ENCODE measurements at places on chromosomes 2 and 18. TPM values are rescaled to one million over a fixed set of nuclear protein-coding genes. Genes with fewer than 3 reads are reported as not detected.

DNA sequence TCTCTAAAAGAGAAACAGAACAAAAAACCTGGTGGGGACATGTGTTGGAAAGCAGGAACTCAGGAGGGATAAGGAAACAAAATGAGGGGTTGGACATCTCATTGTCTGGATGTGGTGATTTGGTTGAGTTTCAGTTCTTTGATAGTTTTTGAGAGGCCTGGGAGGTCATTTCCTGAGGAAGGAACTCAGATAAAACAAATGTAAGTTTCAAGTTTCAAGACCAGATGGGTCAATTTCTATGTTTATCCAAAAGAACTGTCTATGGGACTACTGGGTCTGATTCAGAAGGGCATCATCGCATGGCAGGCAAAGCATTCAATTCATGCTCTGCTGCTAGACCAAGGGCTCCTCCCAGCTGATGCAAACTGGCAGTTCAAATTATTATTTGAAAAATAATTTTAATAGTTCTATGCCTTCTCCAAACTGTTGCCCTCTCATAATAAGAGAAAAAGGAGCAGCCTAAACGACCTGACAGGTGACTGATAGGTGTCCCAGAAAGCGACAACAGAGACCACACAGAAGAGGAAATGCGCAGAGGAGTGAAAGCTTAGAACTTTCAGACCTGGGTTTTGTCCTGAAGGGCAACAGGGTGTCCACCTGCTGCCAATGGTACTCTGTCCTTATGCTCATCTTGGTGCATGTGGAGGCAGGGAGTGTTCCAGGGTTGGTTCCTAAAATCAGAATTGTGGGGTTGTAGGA is 39.3 kb upstream of the SH3RF3 start:
- H3K4me3 ChIP-seq = no peak overlapping the region
- H3K27ac ChIP-seq = no peak overlapping the region
- DNase-seq = no peak
- H3K27me3 ChIP-seq = no peaks in the 10 kb centered on the region
- no peaks in the 10 kb centered on the region for H3K36me3 ChIP-seq

The MOB4 gene
- total RNA-seq = 18.9 TPM

- H3K27me3 ChIP-seq = no peaks in the 10 kb centered on the region
- no peak overlapping the region for H3K4me3 ChIP-seq
- peaks cover 12% of the 10 kb centered on the region for H3K4me1 ChIP-seq
- no peaks in the 10 kb centered on the region for H3K36me3 ChIP-seq
- DNase-seq = no peak
- no peak overlapping the region for H3K27ac ChIP-seq
These were observed 67.3 kb upstream of the PPP1CB start for GRCh38 chr2:28684142-28684858.

DNA sequence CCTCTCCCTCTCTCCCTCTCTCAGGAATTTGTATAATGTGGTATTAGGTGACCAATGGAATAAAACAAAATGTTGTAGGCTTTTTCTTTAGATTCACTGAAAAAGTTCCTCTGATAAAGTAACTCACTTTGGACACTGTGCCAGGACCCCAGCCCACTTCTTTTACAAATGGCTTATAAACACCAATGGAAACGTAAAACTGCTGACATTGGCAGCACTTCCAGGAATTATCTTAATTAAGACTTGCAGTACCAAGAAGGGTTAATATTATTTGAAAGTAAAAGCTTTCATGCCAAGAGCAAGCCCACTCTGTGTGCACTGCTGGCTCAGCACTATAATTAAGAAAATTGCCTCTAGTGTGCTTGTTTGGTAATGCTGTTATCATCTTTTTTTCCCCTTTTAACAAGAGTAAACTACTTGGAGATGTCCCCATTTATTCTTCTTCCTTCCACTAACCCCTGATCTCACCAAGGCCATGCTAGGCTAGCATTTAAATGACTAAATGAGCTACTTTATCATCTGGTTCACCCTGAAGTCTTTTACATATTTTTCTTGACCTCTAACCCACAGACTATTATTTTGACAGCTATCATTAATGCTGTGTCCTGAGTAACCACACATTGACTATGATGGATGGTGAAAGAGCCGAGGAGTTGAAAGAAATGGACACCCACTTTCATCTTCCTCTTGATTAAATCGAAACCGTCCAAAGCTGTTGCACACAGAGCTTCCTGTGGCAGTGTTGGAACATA is 232.2 kb upstream of the ETAA1 start:
- peak; percentile 77 for DNase-seq
- no peaks in the 10 kb centered on the region for H3K36me3 ChIP-seq
- no peak overlapping the region for H3K27ac ChIP-seq
- H3K4me1 ChIP-seq = peaks cover 6% of the 10 kb centered on the region

- H3K4me1 ChIP-seq = no peaks in the 10 kb centered on the region
- no peak overlapping the region for H3K4me3 ChIP-seq
- H3K27me3 ChIP-seq = no peaks in the 10 kb centered on the region
- H3K27ac ChIP-seq = no peak overlapping the region
These were observed 109.8 kb downstream of the ESCO1 start for GRCh38 chr18:21490748-21491147.

DNA sequence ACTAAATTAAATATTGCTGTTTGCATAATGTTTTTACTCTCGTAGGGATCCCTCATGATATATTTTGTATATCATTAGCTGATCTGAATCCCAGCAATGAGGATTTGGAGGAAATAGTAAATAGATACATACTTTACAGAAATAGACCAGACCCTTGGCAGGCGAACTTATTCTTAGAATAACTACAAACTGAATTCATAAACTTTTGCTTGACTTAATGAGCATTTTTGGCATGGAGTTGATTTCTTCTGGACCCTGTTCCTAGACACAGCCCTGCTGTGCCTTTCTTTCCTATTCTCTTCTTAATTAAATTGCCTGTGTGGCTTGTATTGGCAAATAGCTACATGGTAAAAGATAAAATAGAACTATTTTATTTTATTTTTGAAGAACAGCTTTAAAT is 145.9 kb downstream of the GREB1L start:
- peak; percentile 91 for DNase-seq
- H3K4me3 ChIP-seq = no peak overlapping the region
- H3K27ac ChIP-seq = no peak overlapping the region

The CXCR4 gene
- total RNA-seq = 123 TPM

DNA sequence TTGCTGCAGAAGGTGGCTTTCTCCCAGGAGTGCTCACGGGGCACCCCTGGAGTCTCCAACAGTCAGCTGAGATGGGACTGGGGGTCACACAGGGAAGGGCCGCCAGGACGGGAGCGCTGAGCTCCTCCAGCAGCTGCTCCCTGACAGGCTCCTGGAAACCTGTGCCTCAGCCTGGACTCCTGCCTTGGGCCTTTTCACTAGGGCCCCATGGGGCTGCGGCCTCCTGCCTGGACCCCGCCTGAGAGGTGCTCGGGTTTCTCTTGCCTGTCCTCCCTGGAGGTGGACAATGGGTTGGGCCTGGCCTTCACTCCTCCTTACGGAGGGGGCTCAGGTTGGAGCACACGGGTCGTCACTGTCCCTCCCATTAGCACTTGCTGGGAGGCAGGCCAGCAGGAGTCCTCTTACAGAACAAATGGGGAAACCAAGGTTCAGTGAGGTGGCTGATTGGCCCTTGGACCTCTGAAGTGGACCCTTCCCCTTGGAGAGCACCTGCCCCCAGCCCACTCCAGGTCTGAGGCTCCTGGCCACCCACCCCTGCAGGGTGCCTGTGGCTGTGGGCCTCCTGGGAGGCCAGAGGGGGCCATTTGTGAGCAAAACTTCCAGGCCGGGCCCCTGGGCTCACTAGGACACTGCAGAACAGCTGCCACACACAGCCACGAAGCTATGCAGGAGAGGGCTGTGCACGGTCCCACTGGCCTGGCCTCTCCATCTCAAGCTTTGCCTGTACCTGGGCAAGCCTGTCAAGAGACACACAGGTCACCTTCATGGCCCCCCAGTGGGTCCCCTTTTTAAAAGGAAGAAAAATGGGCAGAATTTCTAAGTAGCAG is 57.1 kb upstream of the ODC1 start:
- no peaks in the 10 kb centered on the region for H3K27me3 ChIP-seq
- no peaks in the 10 kb centered on the region for H3K36me3 ChIP-seq
- DNase-seq = no peak
- H3K4me3 ChIP-seq = no peak overlapping the region
- no peaks in the 10 kb centered on the region for H3K4me1 ChIP-seq

- no peaks in the 10 kb centered on the region for H3K27me3 ChIP-seq
- H3K27ac ChIP-seq = peak overlapping the region; percentile 96
- peak overlapping the region; percentile 67 for H3K4me3 ChIP-seq
- H3K36me3 ChIP-seq = peaks cover 9% of the 10 kb centered on the region
- peaks cover 16% of the 10 kb centered on the region for H3K4me1 ChIP-seq
These were observed 490 bp downstream of the NDUFS1 start for GRCh38 chr2:206158563-206159345.

DNA sequence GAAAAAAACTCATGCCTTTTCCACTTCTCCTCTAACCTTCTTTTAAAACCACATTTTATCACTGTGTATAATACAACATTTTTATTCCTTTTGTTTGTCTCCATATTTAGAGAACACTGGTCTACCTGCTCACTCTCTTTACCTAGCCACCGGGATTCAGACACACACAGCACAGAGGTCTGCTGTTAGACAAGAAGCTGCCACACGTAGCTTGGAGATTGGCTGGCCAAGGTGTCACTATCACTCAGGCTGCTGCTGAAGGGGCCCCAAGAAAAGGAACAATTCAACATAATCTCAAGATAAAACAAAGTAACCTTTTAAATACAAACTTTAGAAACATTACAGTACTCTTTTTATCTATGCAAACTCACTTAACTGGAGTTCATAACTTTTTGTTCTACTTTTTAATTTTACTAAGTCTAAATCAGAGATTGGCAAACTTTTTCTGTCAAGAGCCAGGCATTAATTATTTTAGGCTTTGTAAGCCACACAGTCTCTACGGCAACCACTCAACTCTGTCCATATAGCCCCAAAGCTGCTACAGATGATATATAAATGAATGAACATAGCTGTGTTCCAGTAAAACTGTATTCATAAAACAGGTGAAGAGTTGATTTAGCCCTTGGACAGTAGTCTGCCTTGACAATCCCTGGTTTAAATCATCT is 25.8 kb downstream of the FEZ2 start:
- no peaks in the 10 kb centered on the region for H3K27me3 ChIP-seq
- H3K36me3 ChIP-seq = peaks cover 6% of the 10 kb centered on the region
- H3K27ac ChIP-seq = no peak overlapping the region
- H3K4me3 ChIP-seq = no peak overlapping the region

The IL36G gene
- not detected for total RNA-seq

GRCh38 chr2:98269274-98269673 is 77.0 kb upstream of the CNGA3 start:
- no peaks in the 10 kb centered on the region for H3K4me1 ChIP-seq
- H3K36me3 ChIP-seq = no peaks in the 10 kb centered on the region
- no peaks in the 10 kb centered on the region for H3K27me3 ChIP-seq
- no peak overlapping the region for H3K4me3 ChIP-seq

The BMP10 gene
- total RNA-seq = 0.31 TPM

GRCh38 chr2:157995117-157995516 is 106.6 kb upstream of the UPP2 start:
- no peaks in the 10 kb centered on the region for H3K27me3 ChIP-seq
- no peak for DNase-seq
- H3K27ac ChIP-seq = no peak overlapping the region
- no peak overlapping the region for H3K4me3 ChIP-seq

DNA sequence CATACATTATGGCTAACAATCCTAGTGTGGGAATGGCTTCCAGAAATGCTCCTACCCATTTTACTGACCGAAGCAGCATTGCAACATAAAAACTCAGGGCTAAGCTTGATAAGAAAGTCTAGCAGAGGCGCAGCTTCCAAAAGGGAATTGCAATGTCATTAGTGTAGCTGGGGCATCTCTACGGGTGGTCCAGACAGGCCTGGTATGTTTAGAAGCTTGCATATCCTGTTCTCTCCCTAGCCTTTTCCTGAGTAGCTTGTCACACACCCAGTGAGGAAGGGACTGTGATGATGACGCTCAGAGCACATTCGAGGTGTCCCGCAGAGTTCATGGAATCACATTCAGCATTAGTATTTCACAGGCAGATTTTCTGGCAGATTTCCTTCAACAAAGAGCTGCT is 38.0 kb upstream of the COL5A2 start:
- DNase-seq = peak; percentile 77
- peaks cover 16% of the 10 kb centered on the region for H3K4me1 ChIP-seq
- no peak overlapping the region for H3K27ac ChIP-seq
- H3K27me3 ChIP-seq = no peaks in the 10 kb centered on the region

GRCh38 chr18:55983433-55983832 is 395.4 kb upstream of the TCF4 start:
- no peaks in the 10 kb centered on the region for H3K36me3 ChIP-seq
- no peaks in the 10 kb centered on the region for H3K27me3 ChIP-seq
- H3K4me3 ChIP-seq = no peak overlapping the region
- H3K27ac ChIP-seq = no peak overlapping the region
- no peak for DNase-seq
- H3K4me1 ChIP-seq = no peaks in the 10 kb centered on the region

The FTCDNL1 gene
- 2.8 TPM for total RNA-seq

The IAH1 gene
- 29.4 TPM for total RNA-seq

DNA sequence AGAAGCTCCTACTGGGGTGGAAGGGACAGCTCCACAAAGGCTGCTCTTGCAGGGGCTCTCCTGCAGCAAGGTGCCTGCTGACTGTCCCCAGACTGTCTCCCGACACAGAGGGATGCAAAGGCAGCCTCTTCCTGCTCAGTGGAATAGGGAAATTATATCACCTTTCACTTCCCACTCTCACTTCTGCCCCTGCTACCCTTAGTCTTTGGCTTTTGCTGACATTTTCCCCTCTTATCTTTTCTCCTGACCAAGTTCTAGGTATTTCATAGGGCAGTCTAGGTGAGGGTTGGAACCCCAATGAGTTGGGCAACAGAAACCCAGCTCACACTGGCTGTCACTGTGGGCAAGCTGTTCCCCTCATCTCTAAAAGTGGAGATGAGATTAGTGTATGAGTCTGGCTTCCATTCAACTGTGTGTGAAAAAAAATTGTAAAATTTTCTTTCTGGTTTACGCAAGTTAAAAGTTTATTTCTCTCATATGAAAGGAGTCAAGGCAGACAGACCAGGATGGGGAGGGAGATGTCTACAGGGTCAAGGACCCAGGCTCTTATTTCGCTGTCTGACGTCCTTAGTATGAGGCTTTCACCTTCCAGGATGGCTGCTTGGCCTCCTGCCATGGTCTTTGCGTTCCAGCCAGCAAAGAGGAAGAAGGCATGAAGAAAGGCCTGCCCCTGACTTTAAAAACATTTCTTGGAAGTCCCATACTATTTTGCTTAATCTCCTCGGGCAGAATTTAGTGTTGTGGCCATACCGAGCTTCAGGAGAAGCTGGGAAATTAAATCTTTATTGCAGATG is 7.5 kb upstream of the MOCOS start:
- no peak overlapping the region for H3K4me3 ChIP-seq
- H3K36me3 ChIP-seq = peaks cover 10% of the 10 kb centered on the region
- peak; percentile 62 for DNase-seq
- H3K27ac ChIP-seq = no peak overlapping the region

GRCh38 chr2:73255007-73255644 is 21.0 kb downstream of the CCT7 start:
- DNase-seq = no peak
- no peak overlapping the region for H3K27ac ChIP-seq
- no peaks in the 10 kb centered on the region for H3K4me1 ChIP-seq
- no peaks in the 10 kb centered on the region for H3K27me3 ChIP-seq
- H3K36me3 ChIP-seq = peaks cover 34% of the 10 kb centered on the region

GRCh38 chr2:111642586-111643327 is 241.2 kb downstream of the ANAPC1 start:
- H3K4me3 ChIP-seq = no peak overlapping the region
- no peaks in the 10 kb centered on the region for H3K4me1 ChIP-seq
- H3K36me3 ChIP-seq = no peaks in the 10 kb centered on the region
- DNase-seq = no peak

The DCDC2C gene
- 0.37 TPM for total RNA-seq

The CDH20 gene
- not detected for total RNA-seq

The THAP4 gene
- total RNA-seq = 46.0 TPM

The DYNAP gene
- total RNA-seq = not detected

The RALBP1 gene
- 58.2 TPM for total RNA-seq

The PAX8 gene
- total RNA-seq = 0.28 TPM

The CIB4 gene
- total RNA-seq = not detected

The ST8SIA3 gene
- 0.03 TPM for total RNA-seq

The CIDEA gene
- total RNA-seq = 1.2 TPM

The PRKAG3 gene
- total RNA-seq = not detected

Measured in lung (tissue), 17 donors.